ENCODE measurements at places on chromosomes 2 and 18.

- no peak for DNase-seq
Measured at GRCh38 chr2:182506606-182507005, 79.8 kb upstream of the PDE1A start.

DNA sequence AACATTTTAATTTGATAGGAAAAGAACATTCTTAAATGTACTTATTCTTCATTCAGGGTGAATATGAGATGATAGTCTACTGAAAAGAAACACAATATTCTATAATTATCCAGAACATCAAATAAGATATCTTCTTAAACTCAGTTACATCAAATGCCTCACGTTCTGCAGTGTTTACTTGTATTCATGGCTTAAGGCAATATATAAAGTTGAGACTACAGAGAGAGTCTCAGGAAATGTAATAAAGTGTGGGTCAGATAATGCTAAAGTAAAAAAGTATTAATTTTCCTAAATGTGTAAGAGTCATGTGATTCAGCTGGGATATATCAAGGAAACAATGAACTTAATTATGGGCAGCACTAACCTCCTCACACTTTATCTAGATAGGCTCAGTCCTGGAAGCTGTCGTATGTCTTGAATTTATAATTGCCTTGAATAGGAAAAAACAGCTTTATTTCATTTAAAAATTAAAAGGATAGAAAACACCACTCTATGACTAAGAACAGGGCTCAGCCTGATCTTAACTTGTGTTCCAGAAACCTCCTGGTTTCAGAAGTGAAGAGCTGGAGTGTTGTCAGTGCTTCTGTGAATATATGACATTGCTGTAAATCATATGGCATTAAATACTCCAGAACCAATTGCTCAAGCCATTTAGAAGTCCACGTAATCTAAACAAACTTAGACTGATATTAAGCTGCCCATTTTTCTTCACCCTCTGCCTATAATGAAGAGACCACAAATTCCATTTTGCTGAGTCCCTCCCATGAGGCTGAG, 240.2 kb downstream of the FSIP2 start:
- DNase-seq = no peak

GRCh38 chr2:239236808-239237205, 164.0 kb downstream of the HDAC4 start:
- DNase-seq = no peak

DNA sequence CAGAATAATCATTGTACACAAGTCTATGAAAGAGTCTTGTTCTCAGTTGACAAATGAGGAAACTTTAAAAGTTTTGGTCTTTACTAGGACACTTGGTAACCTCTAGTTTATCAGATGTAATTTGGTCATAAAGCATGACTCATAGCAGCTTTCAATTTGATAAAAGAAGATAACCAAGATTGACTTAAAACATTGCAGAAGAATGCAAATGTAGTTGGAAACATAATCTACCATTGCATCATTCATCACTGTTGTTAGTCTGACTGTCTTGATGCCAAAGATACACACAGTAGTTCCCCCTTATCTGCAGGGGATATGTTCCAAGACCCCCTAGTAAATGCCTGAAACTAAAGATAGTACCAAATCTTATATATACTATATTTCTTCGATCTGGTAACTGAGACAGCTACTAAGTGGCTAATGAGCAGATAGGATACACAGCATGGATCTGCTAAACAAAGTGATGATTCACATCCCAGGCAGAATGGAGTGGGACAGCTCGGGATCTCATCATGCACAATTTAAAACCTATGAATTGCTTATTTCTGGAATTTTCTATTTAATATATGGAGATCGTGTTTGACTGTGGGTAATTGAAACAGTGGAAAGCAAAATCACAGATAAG, 131.4 kb upstream of the CCDC68 start:
- DNase-seq = no peak

DNA sequence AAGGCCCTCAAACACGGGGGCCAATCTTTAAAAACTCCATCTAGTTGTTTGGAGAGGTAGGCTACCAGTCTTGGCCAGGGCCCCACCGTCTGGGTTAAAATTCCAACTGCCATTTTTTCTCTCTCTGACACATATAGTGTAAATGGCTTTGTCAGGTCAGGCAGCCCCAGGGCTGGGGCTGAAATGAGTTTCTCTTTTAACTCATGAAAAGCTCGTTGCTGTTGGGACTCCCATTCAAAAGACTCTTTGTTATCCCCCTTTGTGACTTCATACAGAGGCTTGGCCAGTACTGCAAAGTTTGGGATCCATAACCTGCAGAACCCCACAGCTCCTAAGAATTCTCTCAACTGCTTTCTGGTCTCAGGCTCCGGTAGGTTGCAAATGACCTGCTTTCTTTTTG, 99.4 kb upstream of the SLC1A4 start:
- DNase-seq = no peak

GRCh38 chr2:127032621-127033020, 74.3 kb downstream of the BIN1 start:
- DNase-seq = no peak

DNA sequence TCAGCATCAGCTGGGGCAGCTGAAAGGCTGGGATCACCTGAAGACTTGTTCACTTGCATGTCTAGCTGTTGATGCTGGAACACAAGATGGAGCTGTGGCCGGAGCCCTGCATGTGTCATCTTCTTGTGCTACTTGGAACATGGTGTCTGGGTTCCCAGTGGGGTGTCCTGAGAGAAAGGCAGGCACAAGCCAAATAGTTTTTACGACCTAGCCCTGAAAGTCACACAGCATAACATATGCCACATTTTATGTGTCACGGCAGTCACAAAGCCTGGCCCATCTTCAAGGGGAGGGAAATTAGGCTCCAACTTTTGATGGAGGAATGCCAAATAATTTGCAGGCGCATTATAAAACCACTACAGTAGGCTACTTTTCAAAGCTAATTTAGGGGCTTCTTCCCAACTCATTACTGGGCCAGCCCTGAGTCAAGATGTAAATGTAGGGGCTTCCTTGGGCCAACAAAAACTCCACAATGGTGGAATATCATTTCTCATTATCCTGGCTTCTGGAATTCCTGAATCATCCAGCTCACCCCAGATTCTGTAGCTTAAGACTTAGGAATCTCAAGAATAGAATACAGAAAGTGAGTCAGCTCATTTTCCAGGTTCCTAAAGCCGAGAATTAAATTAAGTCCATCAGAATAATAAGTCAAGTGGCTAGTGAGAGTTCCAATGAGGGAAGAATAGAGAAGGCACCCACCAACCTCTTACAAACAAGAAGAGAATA, 543.0 kb downstream of the TNS1 start:
- no peak for DNase-seq

Measured in T-helper 2 cell (primary cell).